NCI-H2029 (cell line): ENCODE measurements at places on chromosomes 6 and 20.

- DNase-seq, result no peak
These were observed 26.2 kb downstream of the TMEM170B start for GRCh38 chr6:11563793-11564192.

GRCh38 chr20:37314617-37315016 lies 25.2 kb downstream of the MANBAL start:
- DNase-seq, result no peak

GRCh38 chr6:134190883-134191282 lies 127.0 kb downstream of the SGK1 start:
- DNase-seq, result no peak

- DNase-seq, result no peak
These were observed 6.4 kb downstream of the MRPL14 start for GRCh38 chr6:44120692-44121443.

DNA sequence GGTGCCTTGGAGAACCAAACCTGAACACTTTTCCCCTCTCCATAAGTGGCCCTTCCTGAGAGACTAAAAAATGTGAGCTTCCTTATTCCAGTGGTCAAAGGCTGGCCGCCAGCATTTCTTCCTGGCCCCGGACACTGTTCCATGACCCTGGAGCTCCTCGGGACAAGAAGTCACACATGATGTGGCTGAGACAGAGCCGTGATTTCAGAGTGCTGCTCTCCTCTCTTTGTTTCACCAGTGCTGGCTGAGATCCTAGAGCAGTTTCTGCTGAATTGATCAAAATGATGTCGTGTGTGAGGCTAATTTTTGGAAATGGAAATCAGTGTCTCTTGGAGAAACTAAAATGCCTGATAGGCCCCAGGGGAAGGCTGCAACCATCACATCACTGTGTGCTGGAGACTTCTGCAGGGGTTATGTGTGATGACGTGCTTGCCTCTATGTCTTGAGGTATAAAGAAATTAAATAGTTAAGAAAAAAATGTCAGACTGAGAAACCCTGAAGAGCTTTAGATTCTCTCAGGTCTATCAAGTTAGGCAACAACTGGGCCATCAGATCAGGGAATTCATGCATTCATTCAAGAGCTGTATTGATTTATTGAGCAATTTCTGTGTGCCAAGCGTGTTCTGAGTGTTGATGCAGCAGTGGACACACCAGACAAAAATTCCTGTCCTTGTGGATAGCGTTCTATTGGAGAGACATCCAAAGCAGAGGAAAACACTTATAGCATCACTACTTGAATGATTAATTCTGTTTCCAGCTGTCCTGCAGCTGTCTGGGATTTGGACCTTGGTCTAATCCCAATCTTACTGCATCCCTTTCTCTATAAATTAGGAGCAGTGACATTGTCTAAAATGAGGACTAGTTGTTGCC lies 72.7 kb upstream of the CCN6 start:
- no peak for DNase-seq
